CD4-positive, alpha-beta T cell treated with Interleukin-2 at 100 ng/mL for 4 hours (primary cell): ENCODE measurements at places on chromosomes 12 and 14.

DNA sequence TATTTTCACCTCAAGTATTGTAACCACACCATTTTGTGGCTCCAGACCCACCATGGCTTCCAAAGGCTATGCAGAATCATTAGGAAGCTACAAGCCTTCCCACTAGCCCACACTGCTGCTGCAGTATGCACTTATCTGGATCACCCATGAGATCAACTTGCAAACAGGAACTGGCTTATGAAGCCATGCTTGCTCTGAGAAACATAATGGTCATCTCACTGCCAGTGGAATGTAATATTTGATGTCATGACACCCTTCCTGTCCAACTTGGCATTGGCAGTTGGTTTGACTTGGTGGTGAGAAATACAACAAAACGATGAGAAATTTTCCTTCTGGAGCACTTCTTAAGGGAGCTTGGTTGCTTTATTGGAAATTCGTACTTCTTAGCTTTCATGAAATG lies 69.3 kb upstream of the FRMD6 start:
- DNase-seq, result no peak

DNA sequence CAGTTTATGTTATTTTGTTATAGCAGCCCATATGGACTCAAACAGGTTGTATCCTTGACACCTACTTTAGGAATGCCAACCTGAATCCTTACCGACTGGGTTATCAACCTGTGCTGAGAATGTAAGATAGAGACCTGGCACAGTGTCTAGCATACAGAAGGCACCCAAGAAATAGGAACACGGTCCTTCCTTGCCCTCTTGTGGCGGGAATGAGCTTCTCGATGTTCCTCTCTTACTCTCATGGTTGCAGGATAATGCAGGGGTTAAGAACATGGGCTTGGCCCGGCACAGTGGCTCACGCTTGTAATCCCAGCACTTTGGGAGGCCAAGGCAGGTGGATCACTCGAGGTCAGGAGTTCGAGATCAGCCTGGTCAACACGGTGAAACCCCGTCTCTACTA lies 6.5 kb downstream of the C12orf43 start:
- no peak for DNase-seq

DNA sequence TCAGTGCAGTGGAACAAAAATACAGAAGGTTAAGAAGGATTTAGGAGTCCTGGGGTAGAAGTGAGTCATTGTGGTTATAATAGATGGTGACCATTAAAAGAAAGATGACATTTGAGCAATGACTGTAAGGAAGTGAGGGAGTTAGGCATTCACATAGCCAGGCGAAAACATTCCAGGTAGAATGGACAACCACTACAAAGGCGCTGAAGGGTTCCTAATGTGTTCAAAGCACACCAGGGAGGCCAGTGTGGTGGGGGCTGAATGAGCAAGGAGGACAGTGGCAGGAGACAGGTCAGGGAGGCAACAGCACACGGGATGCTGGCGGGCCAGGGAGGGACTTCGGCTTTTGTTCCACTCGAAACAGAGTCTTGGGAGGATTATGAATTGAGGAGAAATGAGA lies 129.9 kb downstream of the NPAS3 start:
- no peak for DNase-seq

- no peak for DNase-seq
These were observed 10.1 kb downstream of the MLF2 start for GRCh38 chr12:6742834-6743233.

DNA sequence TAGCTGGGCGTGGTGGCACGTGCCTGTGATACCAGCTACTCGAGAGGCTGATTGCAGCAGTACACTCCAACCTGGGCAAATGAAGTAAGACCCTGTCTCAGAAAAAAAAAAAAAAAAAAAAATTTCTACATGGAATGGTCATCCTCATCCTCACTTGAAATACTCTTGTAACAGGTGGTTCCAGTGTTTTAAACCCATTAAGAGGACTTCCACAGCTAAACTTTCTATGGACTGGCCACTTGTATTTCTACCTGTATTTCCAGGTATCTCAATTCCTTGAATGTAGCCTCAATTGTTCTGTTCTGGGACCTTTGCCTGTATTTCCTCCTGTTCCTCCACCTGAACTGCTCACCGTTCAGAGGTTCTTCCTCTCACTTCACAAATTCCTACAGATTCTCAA lies 11.8 kb upstream of the PHLDA1 start:
- no peak for DNase-seq

DNA sequence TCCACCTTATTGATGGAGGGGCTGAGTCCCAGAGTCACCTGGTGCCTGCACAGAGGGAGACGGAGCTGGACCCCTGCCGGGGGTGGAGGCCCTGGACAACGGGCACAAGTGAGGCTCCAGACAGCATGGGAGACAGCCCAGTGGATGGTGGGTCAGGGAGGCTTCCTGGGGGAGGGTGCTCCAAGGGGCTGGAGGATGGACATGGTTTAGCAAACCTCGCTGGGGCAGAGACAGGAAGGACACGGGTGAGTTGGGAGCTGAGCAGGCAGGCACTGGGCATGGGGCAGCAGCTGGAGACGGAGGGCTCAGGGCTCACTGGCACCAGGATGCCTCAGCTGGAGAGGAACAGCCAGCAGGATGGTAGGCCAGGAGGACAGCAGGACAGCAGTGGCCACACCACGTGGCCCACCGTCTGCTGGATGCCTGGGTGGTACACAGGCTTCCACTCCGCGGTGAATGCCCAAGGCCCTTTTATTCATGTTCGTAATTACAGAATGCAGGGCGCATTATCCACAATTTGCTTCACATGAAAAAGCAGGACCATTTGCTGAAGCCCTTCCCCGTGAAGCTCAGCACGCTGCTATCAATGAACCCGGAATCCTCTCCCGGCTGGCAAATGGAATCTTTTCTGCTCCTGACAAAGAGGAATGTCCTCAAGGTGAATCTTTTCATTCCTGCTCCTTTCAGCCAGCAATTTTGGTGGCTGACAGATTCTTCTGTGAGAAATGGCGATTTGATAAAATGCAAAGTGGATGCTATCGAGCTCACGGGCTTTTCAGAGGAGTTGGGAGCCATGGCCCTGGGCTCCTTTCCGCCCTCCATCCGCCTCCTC lies 138.1 kb upstream of the C14orf180 start:
- DNase-seq, result no peak
